ENCODE measurements at places on chromosomes 12 and 14.
A peak's percentile ranks its signal among the peaks of the same experiment; 100 is the strongest.

DNA sequence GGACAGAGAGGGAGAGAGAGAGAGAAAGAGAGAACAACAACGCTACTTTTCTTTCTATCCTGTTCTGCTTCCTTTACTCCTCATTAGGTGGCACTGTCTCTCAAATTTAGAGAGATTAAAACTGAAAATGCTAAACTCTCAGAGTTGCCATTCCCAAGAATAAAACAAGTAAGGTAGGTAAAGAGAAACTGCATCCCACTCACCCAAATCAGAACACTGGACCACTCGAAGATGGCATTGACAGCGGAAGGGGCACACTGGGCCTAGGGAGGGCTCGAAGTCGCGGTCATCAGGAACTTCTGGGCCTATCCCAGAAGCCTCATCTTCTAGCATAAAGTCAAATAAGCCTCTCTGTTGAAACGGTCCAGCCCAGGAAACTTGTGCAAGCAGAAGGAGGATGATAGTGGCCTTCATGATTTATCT lies 4.5 kb downstream of the DCN start:
- DNase-seq = peak; percentile 62

GRCh38 chr14:64217308-64217707 lies 76.9 kb downstream of the ESR2 start:
- no peak for DNase-seq

DNA sequence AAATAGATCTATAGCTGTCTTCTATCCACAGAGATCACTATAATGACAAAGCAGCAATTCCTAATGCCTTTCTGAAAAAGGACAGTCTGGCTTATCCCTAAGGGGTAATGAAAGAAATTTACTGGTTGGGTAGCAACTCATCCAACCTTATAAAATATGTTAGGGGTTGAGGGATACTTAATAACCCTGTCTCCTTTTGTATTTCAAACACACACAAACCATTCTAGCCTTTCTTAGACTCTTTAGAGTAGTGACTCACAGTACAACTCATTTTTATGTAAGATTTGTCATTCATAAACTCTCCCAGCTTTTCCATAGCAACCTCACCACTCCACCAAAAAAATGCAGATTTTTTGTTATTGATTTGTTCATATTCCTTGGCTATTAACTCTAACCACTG lies 167.9 kb downstream of the FSCB start:
- DNase-seq = peak; percentile 2

DNA sequence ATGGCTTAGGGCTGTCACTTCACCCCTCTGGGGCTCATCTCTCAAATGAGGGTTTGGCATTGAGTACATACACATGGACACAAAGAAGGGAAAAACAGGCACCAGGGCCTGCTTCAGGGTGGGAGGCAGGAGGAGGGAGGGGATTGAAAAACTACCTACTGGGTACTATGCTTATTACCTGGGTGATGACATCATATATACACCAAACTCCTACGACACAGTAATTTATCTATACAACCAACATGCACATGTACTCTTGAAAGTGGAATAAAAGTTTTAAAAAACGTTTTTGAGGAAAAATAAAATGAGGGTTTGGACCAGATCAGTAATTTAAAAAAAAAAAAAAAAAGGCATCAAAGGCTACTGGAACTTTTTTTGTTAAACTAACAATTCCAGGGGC lies 3.6 kb upstream of the TC2N start:
- DNase-seq = no peak
